ENCODE measurements at places on chromosomes 5 and 9. TPM values are rescaled to one million over a fixed set of nuclear protein-coding genes. Genes with fewer than 3 reads are reported as not detected.

DNA sequence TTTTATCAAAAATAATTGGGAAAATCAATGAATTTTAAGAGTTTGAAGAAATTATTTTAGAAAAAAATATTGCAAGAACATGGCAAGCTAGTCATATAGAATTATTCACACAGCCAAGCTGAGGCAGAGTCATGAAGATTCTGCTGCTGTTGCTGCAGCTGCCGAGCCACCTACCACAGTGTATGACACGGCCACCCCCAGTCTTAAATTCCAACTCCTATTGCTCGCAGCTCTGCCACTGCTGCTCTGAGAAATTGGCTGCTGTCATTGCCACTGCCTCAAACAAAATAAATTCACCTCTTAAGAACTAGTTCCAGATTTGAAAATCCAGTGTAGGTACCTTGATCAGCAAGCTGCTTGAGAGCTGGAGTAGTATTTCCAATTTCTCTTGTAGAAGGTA is 1318.8 kb upstream of the ACO1 start:
- DNase-seq: no peak

DNA sequence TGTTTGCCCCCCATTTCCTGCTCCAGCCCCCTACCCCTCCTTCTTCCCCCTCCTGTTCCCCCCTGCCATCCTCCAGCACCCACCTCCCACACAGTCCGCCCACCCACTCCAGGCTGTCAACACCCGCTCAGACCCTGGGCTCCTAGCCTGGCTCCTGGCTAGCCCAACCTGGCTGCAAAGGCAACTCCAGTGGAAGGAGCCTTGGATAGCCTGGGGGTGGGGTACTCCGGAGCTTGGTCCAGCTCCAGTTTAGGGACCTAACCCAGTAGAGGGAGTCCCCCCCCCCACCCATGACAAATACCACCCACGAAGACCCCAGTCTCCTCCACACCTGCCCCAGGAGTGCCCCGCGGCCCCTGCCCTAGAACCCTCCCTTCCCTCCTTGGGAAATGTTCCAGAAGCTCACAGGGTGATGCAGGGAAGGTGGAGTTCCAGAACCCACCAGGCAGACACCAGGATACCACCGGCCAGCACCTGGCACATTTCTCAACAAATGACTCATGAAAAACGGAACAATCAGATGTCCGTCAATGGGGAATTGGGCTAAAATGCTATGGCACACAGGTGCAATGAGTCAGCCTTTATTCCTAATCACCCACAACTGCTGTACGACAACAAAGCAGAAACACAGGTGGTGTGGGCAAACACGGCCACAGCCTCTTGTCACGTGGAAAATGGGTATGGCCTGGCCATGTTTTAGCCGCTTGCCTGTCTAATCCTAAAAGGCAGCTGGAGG is 901 bp upstream of the SLC12A7 start:
- no peak for DNase-seq

DNA sequence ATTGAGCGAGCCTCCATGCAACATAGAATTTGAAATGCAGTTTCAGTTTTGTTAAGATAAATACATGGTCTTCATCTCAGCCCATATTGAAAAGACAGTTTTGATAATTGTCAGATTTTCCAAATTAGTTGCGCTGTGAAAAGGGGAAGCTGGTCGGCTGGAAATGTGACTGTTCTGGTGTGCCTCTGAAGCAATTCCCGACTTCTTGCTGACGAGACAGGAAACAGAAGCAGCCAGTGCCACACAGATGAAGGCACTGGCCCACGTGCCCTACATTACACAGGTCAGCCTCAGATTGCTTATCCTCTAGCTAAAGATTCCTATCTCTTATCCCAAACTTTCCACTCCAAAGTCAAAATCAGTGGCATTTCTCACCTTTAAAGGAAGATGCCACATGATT is 214.1 kb upstream of the TLE4 start:
- no peak for DNase-seq

DNA sequence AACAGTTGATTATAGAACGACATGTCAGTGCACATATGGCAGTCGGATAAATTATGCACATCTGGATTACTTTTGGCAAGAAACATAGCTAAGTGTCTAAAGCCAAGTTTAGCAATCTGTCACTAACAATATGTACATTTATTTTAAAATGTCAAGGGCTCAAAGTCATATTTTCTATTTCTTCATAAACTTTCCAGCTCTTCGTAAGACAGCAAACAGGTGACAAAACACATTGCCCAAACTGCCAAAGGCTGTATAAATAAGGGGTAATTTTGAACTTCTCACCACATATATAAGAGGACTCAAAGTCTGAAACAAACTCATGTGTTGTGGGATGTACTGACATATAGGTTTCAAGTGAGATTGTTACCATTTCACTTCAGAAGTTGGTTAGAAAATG is 237.2 kb downstream of the ARL15 start:
- no peak for DNase-seq

DNA sequence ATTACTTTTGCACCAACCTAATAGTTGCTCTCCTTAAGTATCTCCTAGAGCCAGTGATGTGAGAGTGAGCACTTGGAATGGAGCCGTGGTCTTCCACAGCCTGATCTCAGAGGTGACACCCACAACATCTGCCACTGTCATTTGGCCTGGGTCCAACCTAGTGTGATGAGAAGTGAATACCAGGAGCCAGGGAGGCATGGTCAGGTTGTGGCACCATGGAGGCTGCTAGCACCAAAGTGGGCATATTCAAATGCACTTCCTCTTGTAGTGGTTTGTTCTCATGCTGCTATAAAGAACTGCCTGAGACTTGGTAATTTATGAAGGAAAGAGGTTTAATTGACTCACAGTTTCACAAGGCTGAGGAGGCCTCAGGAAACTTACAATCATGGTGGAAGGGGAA is 22.6 kb upstream of the CEP72 start:
- no peak for DNase-seq

- peak; percentile 62 for DNase-seq
These were observed 18.0 kb upstream of the DUSP1 start for GRCh38 chr5:172788771-172789686.

GRCh38 chr5:3355126-3355525 is 240.5 kb upstream of the IRX1 start:
- no peak for DNase-seq

DNA sequence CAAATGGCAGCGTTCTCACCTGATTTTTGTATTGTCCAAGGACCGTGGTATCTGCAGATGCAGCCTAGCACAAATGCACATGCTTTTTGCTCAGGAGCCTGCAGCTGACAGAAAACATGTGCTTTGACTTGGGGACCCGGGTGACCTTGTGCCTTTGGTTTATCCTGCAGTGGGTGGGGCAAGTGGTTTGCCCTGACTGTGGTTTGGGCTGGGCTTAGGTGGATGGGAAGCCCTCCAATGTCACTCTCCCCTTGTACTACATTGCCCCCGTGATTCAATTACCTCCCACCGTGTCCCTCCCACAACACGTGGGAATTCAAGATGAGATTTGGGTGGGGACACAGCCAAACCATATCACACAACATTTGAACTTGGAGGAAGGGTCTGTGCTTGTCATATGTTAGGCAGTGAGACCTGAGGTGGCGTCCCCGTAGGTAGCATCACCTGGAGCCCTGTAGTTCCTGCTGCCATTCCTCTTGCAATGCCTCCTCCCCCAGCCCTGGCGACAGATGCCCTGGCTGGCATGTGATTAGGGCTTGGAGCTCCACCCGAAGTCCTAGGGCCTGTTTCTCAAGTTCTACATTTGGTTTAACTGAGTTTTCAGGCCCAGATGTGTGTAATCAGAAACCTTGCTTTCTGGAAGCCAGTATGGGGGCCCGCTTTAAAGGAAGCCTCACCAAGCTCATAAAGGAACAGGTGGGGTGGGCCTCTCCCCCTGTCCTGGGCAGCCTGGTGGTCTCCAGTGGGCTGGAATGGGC is 2.1 kb downstream of the ANKRD33B start:
- DNase-seq: peak; percentile 39

- no peak for DNase-seq
These were observed 120.8 kb downstream of the EMB start for GRCh38 chr5:50320131-50320749.

DNA sequence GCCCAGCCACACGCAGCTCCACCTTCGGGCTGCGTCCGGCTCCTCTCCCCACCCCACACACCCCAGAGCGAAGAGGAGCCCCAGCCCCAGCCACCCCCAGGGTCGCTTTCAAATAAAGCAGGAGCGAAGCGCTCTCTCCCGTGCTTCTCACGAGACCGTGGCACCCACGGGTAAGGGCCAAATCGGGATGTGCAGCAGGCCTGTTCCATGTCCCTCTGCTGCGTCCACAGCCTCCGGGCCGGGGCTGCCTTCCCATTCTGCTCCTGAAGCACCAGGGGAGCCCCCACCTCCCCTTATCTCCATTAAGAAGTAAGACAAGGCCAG is 59.8 kb downstream of the KCNT1 start:
- no peak for DNase-seq

DNA sequence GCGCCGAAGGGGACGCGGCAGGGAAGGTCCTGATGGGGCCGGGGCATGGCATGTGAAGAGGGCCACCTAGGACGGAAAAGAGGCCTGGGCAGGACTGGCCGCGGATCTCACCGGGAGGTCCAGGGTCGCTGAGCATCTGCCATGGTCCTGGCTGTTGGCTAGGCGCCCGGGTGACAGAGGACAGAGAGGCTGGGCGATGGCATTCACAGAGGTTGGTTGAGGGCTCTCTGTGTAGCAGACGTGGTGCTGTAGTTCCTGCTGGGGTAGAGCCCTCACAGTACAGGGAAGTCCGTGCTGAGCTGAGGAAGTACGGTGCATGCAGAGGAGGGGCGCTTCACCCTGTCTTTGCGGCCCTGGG is 427 bp downstream of the PCYOX1L start:
- DNase-seq: no peak

DNA sequence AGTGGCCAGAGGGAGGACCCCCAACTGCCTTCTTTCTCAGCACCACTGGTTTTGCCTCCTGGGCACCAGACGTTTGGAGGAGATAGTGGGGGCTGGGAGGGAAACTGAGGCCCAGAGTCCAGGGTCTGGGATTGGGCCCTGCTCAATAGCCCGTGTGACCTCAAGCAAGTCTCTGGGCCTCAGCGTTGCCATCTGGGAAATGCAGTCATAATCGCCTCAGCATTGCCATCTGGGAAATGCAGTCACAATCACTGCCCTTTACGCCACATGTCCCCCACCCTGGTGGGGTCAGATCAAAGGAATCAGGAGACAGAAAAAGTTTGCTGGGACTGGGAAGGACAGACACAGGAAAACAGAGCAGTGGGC is 1.6 kb downstream of the SH2D3C start:
- DNase-seq: no peak

DNA sequence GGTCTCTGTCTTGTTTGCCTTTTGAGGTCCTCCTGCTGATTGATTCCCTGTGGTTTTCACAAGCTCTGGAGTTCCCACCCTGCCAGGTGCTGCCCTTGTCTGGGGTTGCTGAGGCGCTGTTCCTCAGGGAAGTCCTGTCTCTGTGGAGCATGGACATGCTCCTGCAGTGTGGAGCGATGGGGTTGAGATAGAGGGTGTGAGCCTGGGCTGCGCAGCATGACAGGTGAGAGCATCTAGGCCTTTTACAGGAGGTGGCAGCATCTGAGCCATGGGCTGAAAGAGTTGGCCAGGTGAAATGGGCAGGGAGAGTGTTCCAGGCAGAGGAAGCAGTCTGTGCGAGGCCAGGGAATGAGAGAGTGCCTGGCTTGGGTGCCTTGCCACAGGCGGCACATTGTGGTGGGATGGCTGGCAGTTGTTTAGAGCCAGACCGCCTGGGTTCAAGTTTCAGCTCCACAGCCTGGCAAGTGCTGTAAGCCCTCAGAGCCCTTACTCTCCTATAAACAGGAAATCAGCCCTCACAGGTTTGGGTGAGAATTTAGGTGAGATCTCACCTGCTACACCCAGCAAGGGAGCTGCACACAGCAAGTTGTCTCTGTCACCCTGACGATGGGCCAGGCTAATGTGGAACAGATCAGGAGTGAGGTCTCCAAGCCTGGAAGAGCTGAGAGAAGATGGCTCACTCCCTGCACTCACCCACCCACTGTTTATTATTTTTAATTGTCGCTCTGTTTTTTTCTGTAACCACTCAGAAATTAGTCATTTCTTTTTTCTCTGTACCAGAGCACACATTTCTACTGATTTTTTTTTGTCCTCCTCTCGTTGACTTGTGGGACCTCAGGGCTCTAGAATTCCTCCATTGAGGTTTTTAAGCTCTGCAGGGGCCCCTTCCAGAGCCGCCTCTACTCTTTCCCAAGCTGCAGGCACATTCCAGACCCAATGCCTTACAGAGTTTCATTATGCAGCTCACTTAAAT is 19.6 kb downstream of the TCOF1 start:
- DNase-seq: peak; percentile 37

- no peak for DNase-seq
These were observed 42.1 kb downstream of the WDR41 start for GRCh38 chr5:77449981-77450380.

- peak; percentile 68 for DNase-seq
These were observed 253.5 kb upstream of the HAPLN1 start for GRCh38 chr5:83973925-83974815.

- peak; percentile 15 for DNase-seq
These were observed 32.9 kb downstream of the FGD3 start for GRCh38 chr9:92980085-92980745.

DNA sequence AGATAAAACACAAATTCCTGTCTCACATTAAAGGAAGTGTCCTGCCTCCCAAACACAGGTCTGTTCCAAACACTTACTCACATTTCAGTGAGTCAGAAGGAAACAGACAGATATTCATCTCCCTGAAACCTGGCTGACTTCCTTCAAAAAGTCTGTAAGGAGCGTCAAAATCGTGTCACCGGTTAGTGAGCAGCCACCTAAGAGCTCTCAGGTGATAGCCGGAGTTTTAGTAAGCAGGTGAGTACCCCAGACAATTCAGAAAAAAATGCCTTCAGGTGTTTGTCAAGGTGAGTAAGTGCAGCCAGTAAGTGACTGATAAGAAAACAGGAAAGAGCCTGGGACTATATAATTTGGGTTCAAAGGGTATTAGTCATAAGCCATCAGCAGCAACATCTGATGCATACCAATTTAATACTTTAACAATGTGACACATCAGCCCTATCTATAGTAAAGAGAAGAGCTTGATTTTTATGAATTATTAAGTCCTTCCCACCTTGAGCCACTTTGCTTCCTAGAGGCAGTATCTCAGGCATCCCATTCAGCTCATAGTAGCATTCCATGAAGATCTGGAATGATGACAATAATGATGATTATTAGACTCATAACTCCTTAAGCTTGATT is 1.3 kb upstream of the ITGA2 start:
- peak; percentile 89 for DNase-seq

GRCh38 chr5:151020304-151021110 is at the start of gene GPX3:
GPX3 (plus strand) TSS chr5:151020591; CDS start chr5:151020655, 64 bp downstream.
- DNase-seq: peak; percentile 53

GRCh38 chr9:21777701-21778100 is 24.7 kb upstream of the MTAP start:
- peak; percentile 97 for DNase-seq

The FBXW5 gene
- total RNA-seq: 136 TPM

The FAM153A gene
- not detected for total RNA-seq

The SLC6A3 gene
- not detected for total RNA-seq

The SLC46A2 gene
- total RNA-seq: not detected

The S100Z gene
- not detected for total RNA-seq

The ANKH gene
- total RNA-seq: 5.4 TPM

The C8G gene
- 1.2 TPM for total RNA-seq

The PRUNE2 gene
- total RNA-seq: 95.6 TPM

The RPP25L gene
- total RNA-seq: 34.3 TPM

The SERF1A gene
- total RNA-seq: 4.4 TPM

The GDA gene
- total RNA-seq: under 0.01 TPM

The MAP1B gene
- 83.4 TPM for total RNA-seq

The WDR70 gene
- total RNA-seq: 37.5 TPM

The TCF7 gene
- 3.1 TPM for total RNA-seq

The PCDHGB6 gene
- 4.3 TPM for total RNA-seq

The GKAP1 gene
- 2.6 TPM for total RNA-seq

Measured in fibroblast of lung (primary cell).